Right atrium auricular region (tissue), 2 donors: ENCODE measurements at places on chromosomes 11 and 22. TPM values are rescaled to one million over a fixed set of nuclear protein-coding genes. Genes with fewer than 3 reads are reported as not detected.

MB gene
- total RNA-seq = 9,762 TPM

DNA sequence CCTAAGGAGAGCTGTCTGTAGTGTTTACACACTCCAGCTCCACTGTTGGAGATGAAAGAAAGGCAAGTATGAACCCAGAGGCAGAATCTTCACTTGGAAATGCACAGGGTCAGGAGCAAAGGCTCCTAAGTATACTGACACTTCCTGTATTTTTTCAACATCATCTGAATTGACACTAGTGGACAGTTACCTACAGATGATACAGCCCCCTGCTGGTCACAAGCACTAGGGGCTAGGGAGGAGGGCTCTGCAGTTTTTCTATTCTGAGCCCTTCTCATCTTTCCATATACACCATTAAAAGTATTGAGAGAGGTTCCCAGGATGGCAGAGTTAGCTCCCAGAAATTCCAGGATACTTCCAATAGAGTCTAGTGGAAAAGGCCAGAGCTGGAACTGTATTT lies 290.3 kb upstream of the API5 start:
- H3K27ac ChIP-seq = no peak overlapping the region
- H3K4me3 ChIP-seq = no peak overlapping the region
- no peaks in the 10 kb centered on the region for H3K27me3 ChIP-seq
- no peaks in the 10 kb centered on the region for H3K36me3 ChIP-seq
- no peak for DNase-seq

- no peak overlapping the region for H3K27ac ChIP-seq
- H3K4me1 ChIP-seq = no peaks in the 10 kb centered on the region
- H3K4me3 ChIP-seq = no peak overlapping the region
These were observed 75.7 kb downstream of the LRRC4C start for GRCh38 chr11:41383768-41384167.

DNA sequence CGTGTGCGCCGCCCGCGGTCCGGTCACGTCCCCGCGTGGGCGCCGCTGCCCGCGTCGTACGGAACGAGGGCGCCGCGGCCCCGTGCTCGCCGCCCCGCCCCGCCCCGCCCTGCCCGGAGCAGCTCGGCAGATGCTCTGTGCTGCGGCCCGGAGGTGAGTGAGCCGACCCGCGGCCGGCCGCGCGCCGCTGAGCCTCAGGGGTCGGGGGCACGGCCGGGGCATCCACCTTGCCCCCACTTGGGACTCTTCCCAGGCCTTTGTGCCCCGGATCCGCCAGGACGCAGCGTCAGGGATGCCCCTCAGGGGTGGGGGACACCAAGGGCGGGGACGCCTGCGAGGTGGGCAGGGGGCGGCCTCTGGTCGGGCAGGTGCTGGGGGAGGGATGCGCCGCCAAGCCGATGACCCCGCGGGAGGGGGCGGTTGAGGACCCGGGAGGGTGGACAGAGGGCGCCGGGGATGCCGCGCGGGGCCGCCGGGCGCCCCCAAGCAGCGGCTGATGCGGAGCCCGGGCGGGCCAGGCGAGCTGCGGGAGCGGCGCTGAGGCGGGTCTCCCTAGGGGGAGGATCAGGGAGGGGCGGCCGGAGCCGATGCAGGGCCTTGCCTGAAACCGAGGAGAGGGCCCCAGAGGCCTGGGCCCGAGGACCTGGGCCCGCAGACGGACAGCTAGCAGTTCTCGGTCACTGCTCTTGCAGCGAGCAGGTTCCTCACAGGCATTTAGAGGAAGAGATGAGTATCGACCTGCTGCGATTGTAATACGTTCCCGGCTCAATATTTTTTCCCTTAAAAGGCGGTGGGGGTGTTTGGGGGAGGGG lies at the start of gene GNAZ:
Gene GNAZ, plus strand, starts transcription at position 102 of the 812 bp plus-strand sequence. CDS start 25,177 bp downstream, outside the sequence.
- no peak for DNase-seq
- no peaks in the 10 kb centered on the region for H3K36me3 ChIP-seq
- H3K27me3 ChIP-seq = no peaks in the 10 kb centered on the region
- no peak within 1 kb of the TSS for H3K27ac ChIP-seq
- H3K4me3 ChIP-seq = peak within 1 kb of the TSS; percentile 67
- H3K4me1 ChIP-seq = no peaks in the 10 kb centered on the region

DNA sequence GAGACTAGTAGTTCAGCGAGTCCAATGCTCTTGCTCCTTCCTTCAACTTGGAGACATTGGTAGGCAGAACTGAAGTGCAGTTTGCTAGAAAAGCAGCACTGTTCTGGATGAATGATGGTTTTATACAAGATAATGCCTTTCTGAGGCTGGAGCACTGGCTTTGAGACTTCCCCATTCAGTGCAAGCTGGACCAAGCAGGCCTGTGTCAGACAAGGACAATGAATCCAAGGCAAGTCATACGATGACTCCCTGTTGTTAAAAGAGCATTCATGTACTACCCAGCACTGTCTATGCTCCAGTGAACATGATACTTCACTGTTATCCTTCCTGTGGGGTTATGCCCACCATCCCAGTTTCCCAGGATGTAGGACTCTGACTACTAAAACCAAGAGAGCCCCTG lies 242.3 kb upstream of the RAG2 start:
- H3K27ac ChIP-seq = no peak overlapping the region
- H3K27me3 ChIP-seq = no peaks in the 10 kb centered on the region
- H3K4me3 ChIP-seq = no peak overlapping the region
- H3K36me3 ChIP-seq = no peaks in the 10 kb centered on the region
- no peak for DNase-seq
- no peaks in the 10 kb centered on the region for H3K4me1 ChIP-seq

MRGPRX3 gene
- not detected for total RNA-seq

- H3K27ac ChIP-seq = no peak overlapping the region
- peaks cover 30% of the 10 kb centered on the region for H3K36me3 ChIP-seq
- H3K4me1 ChIP-seq = no peaks in the 10 kb centered on the region
- H3K27me3 ChIP-seq = no peaks in the 10 kb centered on the region
- H3K4me3 ChIP-seq = no peak overlapping the region
These were observed 37.2 kb downstream of the TBC1D22A start for GRCh38 chr22:46799626-46800025.

BEST1 gene
- 4.7 TPM for total RNA-seq

DNA sequence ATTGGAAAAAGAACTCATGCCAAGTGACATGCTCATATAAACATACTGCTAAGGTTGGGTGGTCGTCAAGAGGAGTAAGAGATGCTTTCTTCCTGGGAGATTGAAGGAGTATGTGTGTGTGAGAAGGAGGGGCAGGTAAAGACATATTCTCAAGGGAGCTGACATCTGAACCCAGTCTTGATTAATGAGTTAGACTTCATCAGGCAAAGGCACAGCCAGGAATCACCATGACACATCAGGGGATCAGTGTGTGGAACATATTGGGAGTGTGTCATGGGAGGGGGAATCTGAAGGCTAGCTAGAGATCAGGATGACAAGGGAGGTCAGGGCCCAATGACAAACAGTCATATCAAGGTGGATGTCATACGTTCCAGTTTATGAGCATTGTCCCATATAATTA lies 14.9 kb downstream of the CNTF start:
- no peak for DNase-seq
- no peaks in the 10 kb centered on the region for H3K27me3 ChIP-seq
- H3K27ac ChIP-seq = no peak overlapping the region
- H3K4me1 ChIP-seq = no peaks in the 10 kb centered on the region
- no peaks in the 10 kb centered on the region for H3K36me3 ChIP-seq

- H3K36me3 ChIP-seq = no peaks in the 10 kb centered on the region
- H3K4me1 ChIP-seq = no peaks in the 10 kb centered on the region
- no peak for DNase-seq
- H3K27ac ChIP-seq = no peak overlapping the region
- H3K27me3 ChIP-seq = no peaks in the 10 kb centered on the region
- H3K4me3 ChIP-seq = no peak overlapping the region
These were observed 77.2 kb upstream of the CLPB start for GRCh38 chr11:72511393-72512047.

KCNJ11 gene
- 18.7 TPM for total RNA-seq

DNA sequence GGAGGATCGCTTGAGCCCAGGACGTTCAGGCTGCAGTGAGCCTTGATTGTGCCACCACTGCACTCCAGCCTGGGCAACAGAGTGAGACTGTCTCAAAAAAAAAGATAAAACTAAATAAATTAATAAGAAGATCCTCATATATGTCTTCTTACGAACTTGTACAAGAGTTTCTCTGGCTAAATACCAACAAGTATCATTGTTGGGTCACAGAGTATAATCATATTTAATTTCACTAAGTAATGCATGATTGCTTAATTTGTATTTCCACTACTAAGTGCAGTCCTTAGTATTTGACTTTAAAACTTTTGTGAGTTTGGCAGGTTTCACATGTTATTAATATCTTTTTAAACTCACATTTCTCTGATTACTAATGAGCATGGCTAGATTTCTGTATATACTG lies 60.9 kb downstream of the PACS1 start:
- no peak overlapping the region for H3K4me3 ChIP-seq
- no peaks in the 10 kb centered on the region for H3K36me3 ChIP-seq
- no peaks in the 10 kb centered on the region for H3K27me3 ChIP-seq
- DNase-seq = no peak
- peaks cover 18% of the 10 kb centered on the region for H3K4me1 ChIP-seq

GRCh38 chr11:132062031-132062430 lies 691.6 kb downstream of the NTM start:
- H3K27ac ChIP-seq = no peak overlapping the region
- H3K4me3 ChIP-seq = no peak overlapping the region

GRCh38 chr22:48187356-48187755 lies 1424.9 kb downstream of the TBC1D22A start:
- no peak for DNase-seq
- H3K27ac ChIP-seq = no peak overlapping the region
- no peak overlapping the region for H3K4me3 ChIP-seq
- no peaks in the 10 kb centered on the region for H3K4me1 ChIP-seq
- no peaks in the 10 kb centered on the region for H3K27me3 ChIP-seq
- H3K36me3 ChIP-seq = no peaks in the 10 kb centered on the region

HDHD5 gene
- 39.7 TPM for total RNA-seq

DNA sequence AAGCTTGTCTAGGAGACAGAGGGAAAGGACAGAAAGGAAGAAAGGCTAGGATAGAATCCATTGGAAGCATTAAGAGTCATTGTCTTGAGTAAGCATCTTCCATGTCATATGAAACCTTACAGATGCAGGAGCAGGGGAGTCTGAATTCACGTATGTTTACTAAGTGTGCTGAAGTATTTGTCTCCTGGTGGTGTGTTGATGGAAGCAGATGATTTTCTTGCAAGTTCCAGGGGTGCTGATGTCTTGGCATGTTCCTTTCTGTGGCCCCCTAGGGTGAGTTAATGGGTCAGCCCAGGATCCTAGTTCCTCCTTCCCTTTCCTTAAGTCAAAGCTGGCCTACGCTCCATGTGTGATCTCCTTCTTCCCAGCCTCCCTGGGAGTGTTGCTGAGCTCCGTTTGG lies 110.2 kb downstream of the TEAD1 start:
- H3K27ac ChIP-seq = no peak overlapping the region
- no peaks in the 10 kb centered on the region for H3K27me3 ChIP-seq
- peaks cover 15% of the 10 kb centered on the region for H3K4me1 ChIP-seq
- no peak overlapping the region for H3K4me3 ChIP-seq

MRGPRE gene
- total RNA-seq = not detected

DNA sequence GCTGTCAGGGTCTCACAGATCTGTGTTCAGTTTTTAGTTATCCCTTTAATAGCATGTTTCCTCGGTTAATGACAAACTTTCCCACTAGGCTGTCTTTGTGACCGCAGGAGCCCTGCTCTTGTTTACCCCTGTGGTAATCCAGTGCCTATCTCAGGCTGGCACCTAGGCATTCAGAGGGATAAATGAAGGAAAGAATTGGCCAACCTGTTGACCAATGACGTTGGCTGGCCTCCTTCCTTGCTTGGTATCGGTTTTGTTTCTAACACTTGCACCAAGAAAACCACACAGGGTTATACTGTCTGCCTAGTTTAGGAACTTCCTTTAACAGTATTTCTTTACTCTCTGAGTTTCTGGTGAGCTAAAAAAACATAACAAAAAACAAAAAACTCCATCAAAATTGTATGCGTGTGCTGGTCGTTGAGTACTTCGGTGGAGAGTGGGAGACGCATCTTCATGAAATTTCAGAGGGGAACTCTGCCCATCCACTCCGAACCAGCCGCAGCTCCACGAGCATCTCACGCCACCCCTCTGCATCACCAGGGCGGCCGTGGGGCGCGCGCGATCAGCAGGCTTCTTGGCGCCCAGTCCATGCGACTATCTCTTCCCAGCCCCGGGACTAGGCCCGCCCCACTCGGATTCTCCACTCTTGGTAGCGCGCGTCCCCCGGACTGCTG lies 563 bp upstream of the ENDOD1 start:
- peak overlapping the region; percentile 85 for H3K27ac ChIP-seq
- no peak for DNase-seq
- peak overlapping the region; percentile 89 for H3K4me3 ChIP-seq
- no peaks in the 10 kb centered on the region for H3K27me3 ChIP-seq
- peaks cover 22% of the 10 kb centered on the region for H3K4me1 ChIP-seq
- no peaks in the 10 kb centered on the region for H3K36me3 ChIP-seq

FGF4 gene
- not detected for total RNA-seq

GRCh38 chr11:12585861-12586260 lies 88.4 kb upstream of the TEAD1 start:
- H3K4me3 ChIP-seq = no peak overlapping the region
- no peak for DNase-seq
- H3K36me3 ChIP-seq = no peaks in the 10 kb centered on the region
- H3K4me1 ChIP-seq = no peaks in the 10 kb centered on the region
- H3K27ac ChIP-seq = no peak overlapping the region

DNA sequence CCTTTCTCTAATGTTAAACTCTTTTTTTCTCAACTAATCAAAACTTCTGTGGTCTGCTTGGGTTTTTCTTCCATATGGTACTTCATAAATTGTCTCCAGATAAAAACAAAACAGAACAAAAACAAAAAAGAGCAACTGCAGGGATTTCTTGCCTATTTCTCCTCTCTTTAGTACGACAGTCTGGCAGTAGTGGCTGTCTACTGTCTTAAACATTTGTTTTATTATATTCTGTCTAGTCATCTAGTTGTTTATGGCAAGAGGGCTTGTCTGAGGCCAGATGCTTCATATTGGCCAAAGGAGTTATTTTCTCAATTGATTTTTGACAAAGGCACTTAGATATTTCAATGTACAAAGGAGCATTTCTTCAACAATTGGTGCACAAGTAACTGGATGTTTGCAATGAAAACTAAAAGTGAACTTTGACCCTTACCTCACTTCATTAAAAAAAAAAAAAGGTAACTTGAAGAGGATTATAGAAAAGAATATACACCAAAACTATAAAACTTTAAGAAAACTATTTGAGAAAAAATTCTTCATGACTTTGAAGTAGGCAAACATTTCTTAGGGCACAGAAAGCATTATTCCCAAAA lies 404.2 kb downstream of the LUZP2 start:
- H3K4me3 ChIP-seq = no peak overlapping the region
- no peaks in the 10 kb centered on the region for H3K36me3 ChIP-seq
- no peaks in the 10 kb centered on the region for H3K27me3 ChIP-seq
- DNase-seq = no peak
- H3K4me1 ChIP-seq = no peaks in the 10 kb centered on the region
